ENCODE measurements at places on chromosomes 4 and X.

GRCh38 chr4:48944756-48945241 lies 38.2 kb upstream of the OCIAD2 start:
- no peak for DNase-seq

DNA sequence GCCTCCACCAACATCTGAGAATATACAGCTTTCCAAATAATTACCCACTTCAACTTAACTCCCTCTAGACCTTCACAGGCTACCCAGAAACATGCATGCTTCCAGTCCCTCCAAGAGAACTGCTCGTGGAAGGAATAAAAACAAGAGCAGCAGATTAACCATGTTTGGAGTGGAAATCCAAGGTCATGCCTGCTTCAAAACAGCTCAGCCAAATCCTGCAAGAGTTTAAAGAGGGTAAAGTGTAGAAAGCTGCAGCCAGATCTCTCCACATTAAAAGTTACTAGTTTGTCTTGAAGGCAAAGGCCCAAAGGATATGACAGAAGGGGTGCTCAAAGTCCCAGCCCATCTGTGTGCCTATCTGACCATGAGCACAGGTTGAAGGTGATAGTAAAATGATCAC lies 139.3 kb downstream of the RNF150 start:
- no peak for DNase-seq

DNA sequence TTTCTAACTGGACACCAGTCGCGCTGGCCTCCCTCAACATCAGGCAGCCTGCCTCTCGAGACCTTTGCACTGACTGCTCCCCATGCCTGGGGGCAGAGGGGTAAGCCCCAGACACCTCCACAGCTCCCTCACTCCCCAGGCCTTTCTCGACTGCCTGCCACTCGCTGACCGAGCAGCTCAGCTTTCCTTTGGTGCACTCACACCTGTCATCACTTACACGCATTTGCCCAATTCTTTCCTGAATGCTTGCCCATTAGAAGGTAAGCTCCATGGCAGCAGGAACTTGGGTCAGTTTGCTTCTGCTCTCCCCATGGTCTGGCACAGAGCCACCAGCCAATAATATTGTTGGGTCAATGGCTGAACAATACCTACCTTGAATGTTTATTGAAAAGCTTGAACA lies 32.2 kb upstream of the PROM1 start:
- no peak for DNase-seq

DNA sequence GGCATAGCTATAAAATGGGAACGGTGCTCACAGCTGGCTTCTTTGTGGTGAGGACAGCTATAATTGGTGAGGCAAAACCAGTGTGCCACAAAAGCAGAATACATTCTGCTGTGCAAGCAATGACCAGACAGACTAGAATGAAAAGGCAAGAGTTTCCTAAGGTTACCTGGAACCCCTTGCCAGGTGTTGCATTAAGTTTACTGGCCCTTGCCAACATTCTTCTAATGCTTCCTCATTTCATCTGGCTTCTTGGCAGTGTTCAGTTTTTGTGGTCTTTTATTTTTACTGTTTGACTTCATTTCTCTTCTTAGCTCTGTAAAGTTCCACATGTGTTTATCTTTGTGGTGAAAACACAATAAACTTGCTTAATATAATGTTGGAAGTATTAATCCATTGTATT lies 131.4 kb downstream of the PTTG2 start:
- DNase-seq: no peak

DNA sequence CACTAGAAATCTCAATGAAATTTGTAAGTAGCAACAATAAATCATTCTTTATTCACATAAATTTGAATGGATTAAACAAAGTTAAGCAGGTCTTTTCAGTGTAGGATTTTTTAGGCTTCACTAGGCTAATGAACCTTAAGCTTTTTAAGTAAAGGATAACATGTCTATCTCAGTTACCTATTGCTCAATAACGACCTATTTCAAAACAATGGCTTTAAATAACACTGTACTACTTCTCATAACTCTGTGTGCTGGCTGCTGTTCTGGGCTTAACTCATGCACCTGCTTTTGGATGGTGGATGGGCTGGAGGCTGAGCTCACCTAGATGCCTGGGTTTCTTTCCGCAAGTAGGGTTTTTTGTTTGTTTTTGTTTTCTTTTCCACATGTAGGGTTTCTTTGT lies 495.0 kb upstream of the SLIT2 start:
- DNase-seq: no peak

DNA sequence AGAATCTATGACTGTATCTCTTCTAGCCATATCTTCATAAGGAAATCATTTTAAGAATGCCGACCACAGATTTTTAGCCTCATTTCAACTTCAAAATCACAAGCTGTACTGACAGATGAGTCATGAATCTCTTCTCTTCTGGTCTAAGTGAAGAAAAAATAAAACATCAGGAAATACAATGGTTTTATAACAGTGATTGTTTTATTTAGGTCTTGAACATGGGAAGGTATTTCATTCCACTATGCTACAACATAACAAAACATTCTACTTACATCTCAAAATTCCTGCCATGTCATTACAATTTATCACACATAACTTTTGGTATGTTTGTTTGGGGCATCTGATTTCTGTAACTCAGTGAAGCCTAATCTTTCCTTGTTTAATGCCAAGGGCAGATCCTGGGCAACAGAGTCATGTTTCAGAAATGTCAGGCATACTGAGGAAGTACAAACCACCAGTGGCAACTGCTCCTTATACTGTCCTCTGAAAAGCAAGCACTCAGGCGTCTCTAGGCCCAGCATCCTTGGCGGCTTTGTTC lies 325.0 kb downstream of the PDHA2 start:
- DNase-seq: no peak

GRCh38 chr4:153514688-153515426 lies 48.7 kb downstream of the TMEM131L start:
- no peak for DNase-seq

Measured in cerebellar nuclear complex (tissue), 1 donor.